ENCODE measurements at places on chromosomes 2 and 18.

DNA sequence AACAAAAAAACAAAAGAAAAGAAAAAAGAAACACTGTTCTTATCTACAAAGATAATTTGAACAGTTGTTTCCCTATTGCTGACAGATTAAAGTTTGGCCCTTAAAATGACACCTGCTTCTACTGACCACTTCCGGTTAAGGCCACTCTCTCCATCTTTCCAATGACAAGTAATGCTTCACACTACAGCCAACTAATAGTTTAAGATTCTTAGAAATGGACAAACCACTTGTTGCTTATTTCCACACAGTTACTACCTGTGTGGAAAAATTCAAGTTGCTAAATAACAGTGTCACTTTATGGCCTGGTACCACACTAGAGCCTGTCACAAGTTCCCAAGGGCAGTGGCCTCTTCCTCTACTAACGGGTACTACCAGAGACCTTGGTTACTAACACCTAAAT lies 2.4 kb downstream of the TMEM185B start:
- DNase-seq, result no peak

GRCh38 chr2:8058652-8059051 lies 623.2 kb upstream of the ID2 start:
- peak; percentile 40 for DNase-seq

- DNase-seq, result peak; percentile 97
These were observed at the start of gene SCN3A for GRCh38 chr2:165203689-165204559. Gene SCN3A (minus strand): TSS chr2:165204050. CDS start chr2:165176394, 27,656 bp downstream.

- DNase-seq, result peak; percentile 47
These were observed 694 bp upstream of the HPCAL1 start for GRCh38 chr2:10301941-10302478.

GRCh38 chr2:10591207-10591606 lies 98.6 kb downstream of the NOL10 start:
- no peak for DNase-seq

DNA sequence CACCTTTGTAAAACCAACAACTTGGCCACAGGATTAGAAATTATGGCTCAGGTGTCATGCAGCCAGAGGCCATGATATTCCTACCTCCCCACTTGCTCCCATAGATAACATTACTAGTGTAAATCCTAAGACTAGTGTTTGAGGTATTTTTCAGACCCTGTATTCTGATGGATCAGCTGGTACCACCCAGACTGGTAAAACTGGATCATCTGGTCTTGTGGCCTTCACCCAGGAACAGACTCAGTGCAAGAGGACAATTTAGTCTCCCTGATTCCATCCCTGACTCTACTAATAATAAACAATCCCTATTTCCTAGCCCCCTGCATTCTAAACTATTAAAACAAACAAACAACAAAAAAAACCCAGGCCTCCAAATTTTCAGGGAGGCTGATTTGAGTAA lies 121.0 kb downstream of the ALPK2 start:
- peak; percentile 53 for DNase-seq

- DNase-seq, result no peak
These were observed 47.5 kb upstream of the NEMP2 start for GRCh38 chr2:190582019-190582418.

DNA sequence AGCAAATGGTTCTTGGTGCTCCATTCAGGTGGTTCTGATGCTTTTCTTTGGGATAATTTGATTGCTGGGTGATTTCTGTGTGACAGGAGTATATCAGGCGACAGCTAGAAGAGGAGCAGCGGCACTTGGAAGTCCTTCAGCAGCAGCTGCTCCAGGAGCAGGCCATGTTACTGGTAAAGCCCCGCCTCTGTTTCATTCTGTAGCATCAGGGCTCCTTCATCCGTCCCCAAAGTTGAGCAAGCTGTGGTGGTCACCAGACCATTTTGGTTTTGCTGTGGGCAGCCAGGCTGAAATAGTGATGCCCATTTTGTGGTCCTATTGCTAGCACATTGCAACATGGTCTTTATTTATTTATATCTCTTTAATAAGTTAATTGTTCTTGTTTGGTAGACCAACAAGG lies 132.8 kb upstream of the IL1R2 start:
- no peak for DNase-seq

DNA sequence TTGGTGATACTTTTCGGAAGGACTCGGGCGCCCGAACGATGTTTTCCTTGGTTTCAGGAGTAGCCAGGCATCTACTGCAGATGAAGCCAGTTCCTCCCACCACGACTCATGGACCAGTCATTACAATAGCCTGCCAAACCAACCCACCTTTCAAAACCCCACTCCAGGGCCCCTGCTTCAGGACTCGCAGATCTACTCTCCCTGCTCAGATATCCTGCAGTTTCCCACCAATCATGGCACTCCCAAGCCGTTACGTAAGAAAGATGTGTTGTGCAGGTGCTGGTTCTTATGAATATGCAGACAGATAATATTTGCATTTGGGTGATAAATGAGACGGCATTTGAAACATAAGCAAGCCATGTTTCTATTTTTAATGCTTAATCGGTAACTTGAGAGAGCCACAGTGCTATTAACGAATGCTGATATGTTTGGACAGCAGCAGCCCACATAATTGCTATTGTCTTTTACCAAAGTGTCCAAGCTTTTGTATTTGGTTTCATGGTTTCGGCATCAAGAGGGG lies 3.5 kb upstream of the CYS1 start:
- DNase-seq, result peak; percentile 10

Measured in DMS53 (cell line).